ENCODE measurements at places on chromosomes 1 and 21. TPM values are rescaled to one million over a fixed set of nuclear protein-coding genes. Genes with fewer than 3 reads are reported as not detected.

The ARTN gene
- total RNA-seq, result 0.45 TPM

The TIE1 gene
- total RNA-seq, result 0.58 TPM

The STPG1 gene
- total RNA-seq, result 13.2 TPM

The EPB41 gene
- 2.4 TPM for total RNA-seq

The AIM2 gene
- not detected for total RNA-seq

The TSPEAR gene
- total RNA-seq, result not detected

The ESRRG gene
- not detected for total RNA-seq

Data from HFFc6 (cell line).